ENCODE measurements at places on chromosomes 4 and X. TPM values are rescaled to one million over a fixed set of nuclear protein-coding genes. Genes with fewer than 3 reads are reported as not detected.

The SLC10A6 gene
- 0.51 TPM for total RNA-seq

GRCh38 chrX:13747836-13748235 lies 13.3 kb downstream of the OFD1 start:
- DNase-seq = peak; percentile 51

The HTN3 gene
- total RNA-seq = not detected

DNA sequence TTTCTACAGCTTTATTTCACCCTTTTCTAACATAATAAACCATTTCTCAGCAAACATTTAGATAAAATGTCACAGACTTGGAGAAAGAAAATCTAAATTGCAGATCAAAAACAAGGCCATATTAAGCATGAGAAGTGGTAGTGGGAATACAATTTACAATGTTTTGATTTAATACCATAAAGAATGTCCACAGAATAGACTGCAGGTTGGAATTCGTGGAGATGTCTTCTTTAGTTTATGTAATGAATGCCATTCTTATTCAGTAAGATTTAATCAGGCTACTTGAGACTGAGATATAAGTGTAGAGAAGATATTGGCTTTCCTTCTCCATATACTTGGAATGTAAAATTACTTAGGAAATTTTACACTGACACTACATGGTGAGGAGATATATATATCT lies 91.9 kb upstream of the ZFP42 start:
- no peak for DNase-seq

- DNase-seq = no peak
Measured at GRCh38 chr4:89661173-89661899, 175.6 kb downstream of the SNCA start.

GRCh38 chr4:40205259-40206198 lies 8.7 kb downstream of the RHOH start:
- DNase-seq = no peak

The REPS2 gene
- total RNA-seq = 7.9 TPM

The RRH gene
- total RNA-seq = not detected

- DNase-seq = no peak
Measured at GRCh38 chr4:17664755-17665154, 50.3 kb downstream of the MED28 start.

The FAM9C gene
- not detected for total RNA-seq

DNA sequence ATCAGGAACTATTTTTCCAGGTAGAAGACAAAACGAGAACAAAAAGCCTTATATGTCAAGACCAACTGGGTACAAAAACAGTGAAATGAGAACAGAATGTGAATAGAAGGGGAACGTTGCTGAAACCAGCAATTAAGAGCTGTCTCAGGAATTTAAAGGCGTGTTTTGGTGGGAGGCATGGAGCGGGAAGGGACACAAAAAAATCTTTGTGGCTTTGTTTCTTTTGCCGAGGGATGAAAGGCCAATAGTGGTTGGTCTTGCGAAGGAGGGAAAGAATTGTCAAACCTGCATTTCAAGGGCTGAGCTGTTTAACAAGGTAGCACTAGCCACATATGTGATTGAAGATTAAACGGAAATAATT lies 103.8 kb downstream of the USP46 start:
- no peak for DNase-seq

GRCh38 chrX:111181951-111182350 lies 86.0 kb downstream of the PAK3 start:
- DNase-seq = peak; percentile 68

GRCh38 chr4:75745161-75745560 lies 20.8 kb downstream of the USO1 start:
- no peak for DNase-seq

The HS6ST2 gene
- total RNA-seq = 29.1 TPM

The CXCL11 gene
- total RNA-seq = not detected

Measured in tongue (tissue), 3 donors.